CD4-positive, alpha-beta T cell treated with Interleukin-21 for 1 hour (primary cell): ENCODE measurements at places on chromosomes 7 and 10.

- DNase-seq = no peak
Measured at GRCh38 chr7:4103352-4104091, 578.6 kb upstream of the FOXK1 start.

DNA sequence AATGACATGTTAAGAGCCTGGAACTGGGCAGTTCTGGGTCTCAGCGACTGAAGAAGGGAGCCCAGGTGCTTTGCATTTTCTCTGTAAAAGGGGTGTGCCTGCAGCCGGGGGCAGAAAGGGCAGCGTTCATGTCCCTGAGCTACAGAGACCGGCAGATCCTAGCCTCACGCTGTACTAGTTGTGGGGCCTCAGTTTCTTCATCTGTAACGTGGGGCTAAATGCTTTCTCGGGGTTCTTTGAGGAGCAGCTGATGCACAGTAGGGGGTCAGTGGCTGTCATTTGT is 79.6 kb downstream of the NEURL1 start:
- no peak for DNase-seq

DNA sequence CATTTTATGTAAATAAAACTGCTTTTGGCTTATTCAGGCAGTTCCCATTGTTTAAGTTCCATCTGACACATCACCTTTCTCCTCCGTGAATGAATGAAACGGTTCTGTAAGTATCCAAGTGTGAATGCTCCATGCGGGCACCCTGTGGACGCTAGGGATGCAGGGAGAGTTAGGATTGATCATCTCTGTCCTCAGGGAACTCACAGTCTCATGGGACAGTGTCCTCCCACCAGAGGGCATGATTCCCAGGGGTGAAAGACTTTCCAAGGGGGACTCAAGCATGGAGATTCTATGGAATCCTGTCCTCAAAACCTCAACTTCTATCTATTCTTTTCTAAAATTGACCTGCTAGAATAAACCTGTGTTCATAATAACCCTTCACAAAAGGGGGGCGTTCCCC is 98.8 kb downstream of the HECW1 start:
- DNase-seq = no peak

DNA sequence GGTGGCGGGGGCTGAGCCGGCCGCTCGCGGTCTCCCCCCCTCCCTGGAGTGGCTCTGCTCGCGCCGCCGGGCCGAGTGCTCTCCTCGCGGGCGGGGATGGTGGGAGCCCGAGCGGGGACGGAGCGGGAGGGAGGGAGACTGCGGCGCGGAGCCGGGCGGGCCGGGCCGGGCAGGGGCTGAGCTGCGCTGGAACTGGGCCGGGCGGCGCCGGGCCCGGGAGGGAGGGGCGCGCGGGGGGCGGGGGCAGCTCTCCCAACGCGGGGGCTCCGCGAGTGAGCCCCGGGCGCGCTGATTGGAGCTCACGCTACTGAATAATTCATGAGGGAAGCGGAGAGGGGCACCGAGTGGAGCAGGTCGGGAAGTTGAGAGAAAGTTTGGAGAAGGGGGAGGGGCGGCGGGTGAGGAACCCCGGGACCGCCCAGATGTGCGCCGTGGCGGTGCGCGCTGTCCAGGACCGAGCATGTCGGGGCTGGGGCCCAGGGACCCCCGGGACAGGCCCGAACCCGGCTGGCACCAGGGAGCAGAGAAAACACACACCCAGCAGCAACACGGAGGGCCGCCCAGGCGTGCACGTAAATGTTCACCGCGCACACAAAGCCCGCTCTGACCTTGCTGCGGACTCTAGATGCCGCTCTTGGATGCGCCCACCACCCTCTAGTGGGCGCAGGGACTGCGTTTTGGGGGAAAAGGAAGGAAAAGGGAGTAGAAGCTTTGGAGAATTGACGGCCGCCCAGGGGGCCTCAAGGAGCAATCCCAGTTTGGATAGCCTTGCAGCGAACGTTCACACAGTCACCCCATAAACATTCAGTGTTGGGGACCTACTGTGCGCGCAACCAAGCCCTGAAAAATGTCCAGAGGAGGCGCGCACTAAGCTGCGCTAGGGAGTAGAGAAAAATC is at the start of gene EPHB4:
Gene EPHB4, minus strand, starts transcription at position 194 of the 897 bp plus-strand sequence. CDS start 493 bp downstream, outside the sequence.
- DNase-seq = no peak

DNA sequence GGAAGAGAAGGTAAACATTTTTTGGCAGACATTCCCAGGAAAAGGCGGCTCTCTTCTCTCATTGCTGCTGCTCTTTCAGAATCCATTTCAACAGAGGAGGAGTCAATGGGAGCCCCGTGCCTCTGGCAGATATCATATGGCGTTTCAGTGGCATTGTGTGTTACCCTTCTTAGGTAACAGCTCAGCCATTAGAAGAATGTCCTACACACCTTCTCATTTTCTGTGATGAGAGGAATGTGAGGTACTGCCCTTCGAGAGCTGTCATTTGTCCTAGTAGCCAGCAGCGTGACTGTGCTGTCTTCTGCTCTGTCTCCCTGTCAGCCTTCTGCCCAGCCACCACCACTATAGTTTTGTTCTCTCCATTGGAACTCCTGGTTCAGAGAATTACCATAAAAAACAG is 102.4 kb downstream of the EGFR start:
- no peak for DNase-seq

GRCh38 chr10:47340608-47341170 is 7.5 kb upstream of the RBP3 start:
- peak; percentile 61 for DNase-seq

DNA sequence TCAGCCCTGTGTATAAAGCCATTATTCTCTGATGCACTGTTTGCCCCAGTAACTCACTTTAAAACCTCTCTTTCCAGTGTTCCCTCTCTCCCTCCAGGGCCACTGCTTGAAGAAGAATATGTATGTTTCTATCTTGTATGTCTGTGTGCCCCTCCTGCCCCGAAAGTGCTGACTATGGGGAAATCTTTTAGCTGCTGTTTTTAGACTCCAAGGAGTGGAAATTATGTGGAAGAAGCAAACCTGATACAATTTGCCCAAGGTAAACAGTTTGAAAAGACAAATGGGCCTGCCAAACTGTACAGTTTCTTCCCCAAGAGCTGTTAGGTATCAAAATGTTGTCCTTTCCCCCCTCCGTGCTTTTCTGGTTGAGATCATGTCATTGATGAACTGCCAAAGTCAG is 3.4 kb downstream of the ADRA2A start:
- no peak for DNase-seq

- no peak for DNase-seq
Measured at GRCh38 chr7:151776446-151776845, 100.5 kb downstream of the PRKAG2 start.

- no peak for DNase-seq
Measured at GRCh38 chr7:24769014-24769830, 12.0 kb upstream of the GSDME start.

DNA sequence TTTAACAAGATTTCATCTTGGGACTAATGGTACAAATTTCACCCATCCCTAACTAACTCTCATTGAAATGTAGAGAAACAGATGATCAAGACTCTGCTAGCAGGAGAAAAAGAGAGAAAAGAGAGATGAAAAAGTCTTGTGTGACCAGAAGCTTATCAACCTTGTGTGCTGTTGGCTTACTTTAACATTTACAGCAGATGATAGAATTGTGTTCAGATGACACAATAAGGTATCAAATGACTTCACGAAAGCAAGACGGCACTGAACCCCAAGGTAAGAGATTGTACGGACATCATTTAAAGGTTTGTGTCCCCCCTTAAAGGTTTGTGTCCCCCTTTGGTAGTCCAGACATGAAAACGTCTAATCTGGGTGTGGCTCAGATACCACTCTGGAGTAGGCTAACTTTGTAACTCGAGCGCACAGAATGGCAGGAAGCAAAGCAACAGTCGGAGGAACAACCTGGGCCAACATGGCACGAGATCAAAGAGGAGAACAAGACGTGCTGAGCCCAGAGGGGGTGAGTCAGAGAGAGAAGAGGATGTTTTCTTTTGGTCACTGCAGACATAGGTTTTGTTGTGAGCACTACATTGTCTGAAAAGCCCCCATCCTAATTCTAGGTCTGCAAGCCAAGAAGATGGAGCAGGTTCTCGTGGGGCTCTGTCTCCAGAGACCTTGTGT is 10.4 kb upstream of the LMBR1 start:
- peak; percentile 25 for DNase-seq

DNA sequence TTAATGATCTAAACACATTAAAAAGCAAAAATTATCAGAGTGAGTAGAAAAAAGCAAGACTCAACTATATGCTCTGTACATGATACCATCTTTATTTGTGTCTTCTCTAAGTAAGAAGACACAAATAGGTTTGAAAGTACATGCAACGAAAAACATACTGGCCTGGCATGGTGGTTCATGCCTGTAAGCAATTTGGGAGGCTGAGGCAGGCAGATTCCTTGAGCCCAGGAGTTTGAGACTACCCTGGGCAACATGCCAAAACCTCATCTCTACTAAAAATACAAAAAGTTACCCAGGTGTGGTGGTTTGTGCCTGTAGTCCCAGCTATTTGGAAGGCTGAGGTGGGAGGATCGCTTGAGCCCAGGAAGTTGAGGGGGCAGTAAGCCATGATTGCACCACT is 78.1 kb upstream of the TOMM7 start:
- no peak for DNase-seq

DNA sequence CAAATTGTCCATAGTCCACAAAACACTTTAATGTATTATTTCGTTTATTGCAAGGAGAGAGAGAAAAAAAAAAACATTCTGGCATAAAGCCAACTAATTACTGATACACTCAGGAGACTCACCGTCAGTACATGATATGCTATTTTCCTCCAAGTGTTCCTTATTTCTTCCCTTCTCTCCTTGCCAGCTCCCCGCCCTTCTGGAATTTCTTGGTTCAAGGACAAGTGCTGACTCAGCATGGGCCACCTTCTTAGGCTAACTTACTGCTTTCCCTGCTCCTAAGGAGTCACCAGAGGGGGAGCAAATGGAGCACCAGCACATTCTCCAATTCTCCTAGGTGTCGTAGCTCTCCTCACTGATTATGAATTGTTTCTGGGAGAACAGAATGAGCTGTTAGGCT is 133.8 kb upstream of the HDAC9 start:
- no peak for DNase-seq

- no peak for DNase-seq
Measured at GRCh38 chr10:89032141-89032891, 41.7 kb downstream of the FAS start.

- no peak for DNase-seq
Measured at GRCh38 chr10:76436401-76436811, 1005.0 kb downstream of the LRMDA start.

GRCh38 chr10:131580076-131580652 is 268.6 kb upstream of the TCERG1L start:
- no peak for DNase-seq

GRCh38 chr10:67914777-67915340 is 30.4 kb downstream of the SIRT1 start:
- DNase-seq = no peak

GRCh38 chr7:52851547-52851946 is 183.9 kb upstream of the POM121L12 start:
- DNase-seq = no peak

GRCh38 chr7:48251766-48252165 is 80.5 kb downstream of the ABCA13 start:
- no peak for DNase-seq

DNA sequence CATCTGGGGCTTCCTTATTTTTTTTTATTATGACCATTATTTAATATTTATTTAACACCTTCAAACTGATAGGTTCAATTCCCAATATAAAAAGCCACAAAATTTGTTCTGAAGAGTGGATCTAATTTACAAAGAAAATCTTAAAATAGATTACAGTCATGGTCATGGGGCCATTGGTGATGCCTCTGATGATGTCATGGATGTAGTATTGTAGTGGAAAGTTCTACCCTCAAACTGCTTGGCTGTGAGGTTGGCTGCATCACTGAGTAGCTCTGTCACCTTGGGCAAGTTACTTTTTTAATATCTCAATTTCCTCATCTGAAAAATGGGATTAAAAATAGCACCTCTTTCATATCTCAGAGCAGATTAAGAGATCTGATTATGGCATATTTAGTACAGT is 128.5 kb downstream of the DKK1 start:
- DNase-seq = no peak

DNA sequence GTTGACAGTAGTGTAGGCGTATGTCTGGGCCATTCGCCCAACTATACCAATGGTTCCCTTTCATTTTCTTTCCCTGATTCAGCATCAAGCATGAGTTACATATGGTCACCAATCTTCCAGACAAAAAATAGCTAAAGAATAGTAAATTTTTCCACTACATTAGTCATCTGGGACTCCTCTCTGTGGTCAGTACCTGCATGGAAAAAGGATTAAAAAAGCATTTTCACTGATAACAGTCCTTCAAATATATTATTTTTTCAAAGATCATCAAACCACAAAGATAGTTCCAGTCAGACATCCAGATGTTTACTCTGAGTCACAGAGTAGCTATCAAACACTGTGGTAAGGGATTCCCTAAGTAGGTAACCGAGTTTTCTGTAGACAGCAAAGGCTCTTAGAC is 302.6 kb upstream of the SEMA3D start:
- no peak for DNase-seq

GRCh38 chr7:44415047-44415446 is 75.4 kb downstream of the NUDCD3 start:
- DNase-seq = no peak

GRCh38 chr10:25382029-25382810 is 207.4 kb downstream of the GPR158 start:
- no peak for DNase-seq

DNA sequence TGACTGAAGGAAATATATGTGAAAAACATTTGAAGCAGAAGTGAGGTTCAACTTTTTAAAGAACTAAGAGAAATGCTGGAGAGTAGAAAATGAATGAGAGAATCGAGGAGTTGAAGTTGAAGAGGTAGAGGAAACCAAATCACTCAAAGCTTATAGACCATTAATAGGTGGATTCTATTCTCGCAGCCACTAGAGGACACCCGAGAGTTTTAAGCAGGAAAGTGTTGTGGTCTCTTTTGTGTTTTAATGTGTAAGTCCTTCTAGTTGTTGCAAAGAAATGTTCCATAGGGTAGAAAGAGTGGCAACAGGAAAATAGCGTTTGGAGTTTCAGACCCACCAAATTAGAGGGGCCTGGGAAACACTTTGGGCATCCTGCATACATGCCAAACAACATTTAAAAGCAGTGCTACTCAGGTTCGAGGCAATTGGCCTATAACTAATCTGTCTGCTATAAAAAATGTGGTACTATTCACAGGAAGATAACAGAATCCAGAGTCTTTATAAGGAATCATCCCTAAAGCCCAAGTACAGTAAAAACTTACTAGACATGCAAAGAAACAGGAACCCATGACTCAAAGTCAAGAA is 75.3 kb upstream of the TAS2R16 start:
- no peak for DNase-seq

GRCh38 chr10:131444862-131445461 is 133.4 kb upstream of the TCERG1L start:
- no peak for DNase-seq

GRCh38 chr10:88386821-88387773 is 196.0 kb downstream of the RNLS start:
- peak; percentile 47 for DNase-seq

GRCh38 chr10:16519908-16520861 is 1.5 kb downstream of the C1QL3 start:
- DNase-seq = no peak

- no peak for DNase-seq
Measured at GRCh38 chr10:20778008-20778757, 118.9 kb downstream of the NEBL start.
